ENCODE measurements at places on chromosomes 5 and 9.

DNA sequence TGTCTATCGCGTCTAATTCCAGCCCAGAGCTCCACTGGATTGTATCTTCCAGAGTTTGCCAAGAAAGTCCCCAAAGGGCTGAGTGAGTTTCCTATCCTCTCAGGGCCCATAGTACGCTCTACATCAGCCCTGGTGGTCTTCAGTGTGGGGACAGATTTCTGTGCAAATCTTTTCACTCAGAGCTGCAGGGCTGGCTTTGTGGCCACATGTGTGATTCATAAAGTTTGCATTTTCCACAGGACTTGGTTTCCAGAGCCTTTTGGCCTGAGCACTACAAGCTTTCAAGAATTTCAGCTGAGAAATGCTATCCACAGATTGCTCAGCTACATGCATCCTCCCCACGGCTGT, 76.7 kb upstream of the CXCL14 start:
- H3K36me3 ChIP-seq: peaks cover 15% of the 10 kb centered on the region
- DNase-seq: no peak
- no peak overlapping the region for H3K4me3 ChIP-seq
- no peaks in the 10 kb centered on the region for H3K4me1 ChIP-seq
- peaks cover 3% of the 10 kb centered on the region for H3K27me3 ChIP-seq

- H3K4me3 ChIP-seq: no peak overlapping the region
- H3K36me3 ChIP-seq: peaks cover 39% of the 10 kb centered on the region
- no peaks in the 10 kb centered on the region for H3K27me3 ChIP-seq
- no peak overlapping the region for H3K27ac ChIP-seq
Observed at GRCh38 chr5:45284436-45284835, 411.7 kb downstream of the HCN1 start.

GRCh38 chr5:30596495-30597064, 596.9 kb upstream of the CDH6 start:
- H3K36me3 ChIP-seq: peaks cover 31% of the 10 kb centered on the region
- no peak for DNase-seq
- H3K27ac ChIP-seq: no peak overlapping the region
- H3K27me3 ChIP-seq: peaks cover 60% of the 10 kb centered on the region
- H3K4me1 ChIP-seq: peaks cover 34% of the 10 kb centered on the region

DNA sequence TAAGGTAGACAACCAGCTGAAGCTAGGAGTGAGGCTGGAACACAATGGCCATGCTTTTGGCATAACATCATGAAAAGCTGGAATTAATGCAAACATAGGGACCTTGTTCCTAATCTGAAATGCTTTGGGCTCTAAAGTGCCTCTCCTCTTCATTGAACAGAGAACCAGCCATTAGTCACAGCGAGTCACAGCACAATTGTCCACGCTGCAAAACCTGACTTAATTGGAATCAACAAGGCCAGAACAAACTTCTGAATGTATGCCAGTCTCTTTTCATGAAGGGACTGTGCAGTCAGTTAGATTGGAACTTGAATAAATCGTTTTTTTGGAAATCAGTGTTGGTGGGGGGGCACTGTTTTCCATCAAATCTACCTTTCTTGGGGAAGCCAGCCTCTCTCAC, 96.5 kb downstream of the JAKMIP2 start:
- no peaks in the 10 kb centered on the region for H3K27me3 ChIP-seq
- DNase-seq: no peak
- no peaks in the 10 kb centered on the region for H3K36me3 ChIP-seq
